ENCODE measurements at places on chromosomes 5 and 9. TPM values are rescaled to one million over a fixed set of nuclear protein-coding genes. Genes with fewer than 3 reads are reported as not detected.

The MLANA gene
- not detected for total RNA-seq

The AGXT2 gene
- not detected for total RNA-seq

The SLC2A6 gene
- total RNA-seq: 36.4 TPM

The FGF1 gene
- total RNA-seq: not detected

The HACD4 gene
- total RNA-seq: 5.8 TPM

The SCGB3A2 gene
- total RNA-seq: not detected

The MGAT1 gene
- total RNA-seq: 76.4 TPM

The SOHLH1 gene
- total RNA-seq: not detected

The IL33 gene
- total RNA-seq: not detected

The MORN5 gene
- total RNA-seq: not detected

The FAM151B gene
- total RNA-seq: 0.11 TPM

The ZDHHC11B gene
- total RNA-seq: not detected

GRCh38 chr5:56314529-56314928 lies 81.4 kb upstream of the ANKRD55 start:
- DNase-seq: no peak

- DNase-seq: no peak
Measured at GRCh38 chr9:87711857-87712800, 13.8 kb upstream of the CTSL start.

GRCh38 chr5:164317676-164318075 lies 812.3 kb downstream of the MAT2B start:
- DNase-seq: no peak

DNA sequence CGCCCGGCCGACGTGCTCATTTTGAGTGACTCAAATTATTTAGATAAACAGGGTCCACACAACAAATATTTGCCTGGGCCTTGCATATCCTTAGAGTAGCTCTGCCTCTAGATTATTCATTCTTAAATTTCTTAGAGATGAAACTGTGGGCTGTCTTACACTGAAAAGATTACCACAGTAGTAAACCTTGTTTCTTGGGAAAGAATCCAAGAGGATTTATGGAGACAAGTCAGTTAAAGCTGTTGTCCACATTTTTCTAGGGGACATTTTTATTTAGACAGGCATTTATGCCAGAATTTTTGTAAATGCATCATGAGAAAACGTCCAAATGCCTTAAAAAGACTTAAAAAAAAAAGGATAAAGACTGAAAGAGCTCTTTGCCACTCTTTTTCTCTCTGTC lies 32.6 kb upstream of the RANBP3L start:
- no peak for DNase-seq

DNA sequence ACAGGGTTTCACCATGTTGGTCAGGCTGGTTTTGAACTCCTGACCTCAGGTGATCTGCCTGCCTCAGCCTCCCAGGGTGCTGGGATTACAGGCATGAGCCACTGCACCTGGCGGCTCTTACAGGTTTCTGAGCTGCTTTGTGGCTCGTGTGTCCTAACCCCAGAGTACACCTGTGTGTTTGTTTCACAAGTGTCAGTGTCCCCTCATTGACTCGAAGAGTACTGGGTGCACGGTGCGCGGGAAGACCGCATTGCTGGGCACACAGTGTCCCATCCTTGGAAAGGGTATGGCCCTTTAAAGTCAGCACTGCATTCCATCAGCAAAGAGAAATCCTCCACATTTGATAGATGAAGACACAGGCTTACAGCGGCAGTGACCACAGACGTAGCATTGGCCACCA lies 23.8 kb downstream of the NDST1 start:
- DNase-seq: no peak

- peak; percentile 69 for DNase-seq
Measured at GRCh38 chr9:20242510-20243189, 379.6 kb downstream of the MLLT3 start.

- DNase-seq: peak; percentile 9
Measured at GRCh38 chr5:94524841-94525697, 93.3 kb downstream of the KIAA0825 start.

DNA sequence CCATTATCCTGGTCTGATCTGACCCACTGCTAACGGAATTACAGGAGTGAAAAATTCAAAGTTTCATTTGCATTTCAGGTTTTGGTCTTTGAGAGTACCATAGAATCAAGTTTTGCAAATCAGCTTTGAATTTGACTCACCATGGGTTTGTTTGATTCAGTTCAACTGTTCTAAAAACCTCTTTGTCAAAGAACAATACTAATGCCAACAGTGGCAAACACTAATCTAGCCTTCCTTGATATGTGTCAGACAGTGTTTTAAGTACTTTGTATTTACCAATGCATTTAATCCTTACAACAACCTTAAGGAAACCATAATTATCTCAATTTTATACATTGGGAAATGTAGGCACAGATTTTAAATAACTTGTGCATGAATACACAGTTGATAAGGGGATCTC lies 10.1 kb upstream of the FSD1L start:
- DNase-seq: no peak

DNA sequence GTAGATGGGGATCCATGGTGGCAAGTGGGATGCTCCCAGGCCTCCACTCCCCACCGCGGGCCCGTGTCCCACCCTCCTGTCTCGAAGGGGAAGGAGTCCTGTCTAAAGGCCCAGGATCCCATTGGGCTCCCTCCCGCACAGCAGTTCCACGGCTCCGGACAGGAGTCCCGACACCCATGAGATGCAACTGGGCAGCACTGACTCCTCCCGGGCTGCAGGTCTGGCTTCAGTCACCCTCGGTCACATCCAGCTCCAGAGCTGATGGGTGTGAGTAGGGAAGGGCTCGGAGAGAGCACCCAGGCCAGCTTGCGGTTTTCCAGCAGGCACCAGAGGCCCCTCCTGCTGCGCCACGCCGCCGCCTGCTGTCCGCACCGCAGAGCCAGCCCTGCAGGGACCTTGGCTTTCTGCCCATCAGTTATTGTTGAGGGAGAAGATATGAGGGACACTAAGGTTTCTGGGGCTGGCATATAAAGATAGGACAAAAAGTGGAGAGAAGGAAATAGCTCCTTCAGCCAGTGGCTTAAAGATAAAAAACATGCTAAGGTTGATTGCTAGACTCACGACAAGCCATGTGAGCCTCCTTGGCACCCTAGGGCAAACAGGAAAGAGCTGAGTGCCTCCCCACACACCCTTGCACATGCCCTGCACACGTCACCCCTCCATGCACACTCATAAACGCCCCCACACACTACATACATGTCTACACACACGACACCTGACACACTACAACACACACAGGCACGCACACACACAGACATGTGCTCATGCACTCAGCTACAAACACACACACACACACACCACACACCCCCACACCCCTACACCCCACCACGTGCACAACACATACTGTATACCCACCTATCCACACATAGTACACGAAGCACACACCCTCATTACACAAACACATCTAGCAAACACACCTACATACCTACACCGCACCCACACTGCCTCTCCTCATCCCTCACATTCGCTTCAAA lies 79.0 kb downstream of the AK8 start:
- DNase-seq: no peak

DNA sequence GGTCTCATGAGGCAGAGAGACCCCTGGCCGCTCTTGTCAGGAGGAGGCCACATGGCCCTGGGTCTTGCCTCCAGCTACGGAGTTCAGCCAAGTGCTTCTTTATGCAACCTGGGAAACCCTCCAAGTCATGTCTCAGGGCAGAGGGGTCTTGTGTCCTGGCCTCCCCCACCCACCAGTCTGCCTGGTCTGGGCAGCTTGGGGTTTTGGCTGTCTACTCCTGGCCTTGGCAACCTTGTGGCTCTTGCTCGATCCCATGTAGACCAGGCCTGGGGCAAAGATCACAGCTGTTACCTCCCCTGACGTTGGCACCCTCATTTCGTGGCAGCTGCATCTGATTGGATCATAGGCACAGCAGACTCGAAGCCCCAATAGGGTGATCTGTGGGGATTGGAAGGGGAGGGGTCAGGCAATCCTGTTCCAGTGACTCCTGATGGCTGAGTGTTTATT lies 28.4 kb downstream of the JADE2 start:
- no peak for DNase-seq

DNA sequence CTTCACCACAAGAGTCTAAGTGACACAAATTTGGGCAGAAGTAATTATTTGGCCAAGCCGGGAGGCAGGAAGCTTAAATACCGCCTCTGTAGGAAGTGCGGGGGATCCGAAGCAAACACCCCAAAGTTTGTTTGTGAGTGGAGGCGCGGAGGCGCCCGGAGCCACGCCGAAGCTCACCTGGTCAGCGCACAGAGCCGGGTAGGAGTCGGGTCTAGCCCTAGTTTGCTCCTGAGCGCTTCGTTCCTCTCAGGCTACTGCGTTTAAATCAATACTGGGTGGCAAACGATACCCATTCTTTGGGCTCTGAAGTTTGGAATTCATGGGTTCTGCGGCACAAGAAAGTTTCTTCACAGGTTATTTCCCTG lies 855 bp downstream of the MCC start:
- no peak for DNase-seq

GRCh38 chr5:133754575-133755169 lies 142.3 kb upstream of the FSTL4 start:
- DNase-seq: peak; percentile 11

DNA sequence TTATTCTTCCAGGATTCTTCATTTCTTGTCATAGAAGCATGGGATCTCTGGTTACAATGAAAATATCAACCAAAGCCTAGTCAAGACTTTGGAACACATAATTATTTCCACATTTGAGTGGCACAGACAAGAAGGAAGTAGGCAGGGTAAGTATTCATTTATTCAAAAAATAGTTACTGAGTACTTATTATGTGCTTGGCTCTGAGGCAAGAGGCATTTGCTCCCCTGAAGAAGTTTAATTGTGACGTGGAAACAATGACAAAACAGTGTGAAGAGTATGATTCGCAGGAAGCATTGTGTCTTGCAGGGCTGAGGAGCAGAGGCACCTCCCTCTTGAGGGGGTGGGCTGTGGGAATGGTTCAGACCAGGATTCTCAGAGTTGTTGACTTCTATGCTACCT lies 45.0 kb upstream of the TNFSF15 start:
- no peak for DNase-seq

- no peak for DNase-seq
Measured at GRCh38 chr5:127373858-127374491, 83.4 kb downstream of the MEGF10 start.

DNA sequence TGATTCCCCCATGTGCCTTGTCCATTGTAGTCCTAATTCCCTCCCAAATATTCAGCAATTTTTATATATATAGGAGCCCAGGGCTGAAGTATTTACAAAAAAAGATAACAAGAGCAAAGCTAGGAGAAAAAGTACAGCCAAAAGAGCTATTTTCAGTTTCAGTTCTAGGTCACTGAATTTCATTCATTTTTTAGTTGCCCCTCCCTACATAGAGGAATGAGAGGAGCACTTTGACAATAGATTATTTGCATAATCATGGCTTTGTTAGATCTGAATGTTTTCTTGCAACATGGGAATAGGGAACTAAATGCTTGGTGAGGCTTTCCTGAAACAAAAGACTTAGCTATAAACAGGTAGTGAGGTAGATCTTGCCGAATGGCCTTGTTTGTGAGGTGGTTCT lies 15.3 kb upstream of the F2RL2 start:
- peak; percentile 11 for DNase-seq

DNA sequence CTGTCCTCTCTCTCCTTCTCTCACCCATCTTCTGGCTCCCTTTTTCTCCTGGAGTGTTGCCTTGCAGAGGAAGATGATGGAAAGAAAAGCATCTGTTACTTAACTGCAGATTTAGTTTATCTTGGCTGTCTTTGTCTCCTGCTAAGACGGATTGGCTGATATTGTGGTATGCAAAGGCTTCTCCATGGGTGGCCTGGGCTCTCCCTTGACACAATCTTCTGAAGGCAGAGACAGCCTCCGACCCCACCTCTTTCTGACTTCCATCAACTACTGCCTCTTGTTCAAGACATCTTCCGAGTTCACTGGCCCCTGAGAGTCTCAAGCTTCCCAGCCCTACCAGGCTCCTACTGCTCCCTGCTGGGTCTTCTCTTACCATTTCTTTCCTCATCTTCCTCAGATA lies 403.7 kb downstream of the LRRC70 start:
- no peak for DNase-seq

GRCh38 chr9:69204326-69204725 lies 30.2 kb downstream of the TJP2 start:
- no peak for DNase-seq

GRCh38 chr5:139473105-139473504 lies 2.3 kb downstream of the SMIM33 start:
- no peak for DNase-seq

GRCh38 chr5:16140417-16140816 lies 39.2 kb downstream of the MARCHF11 start:
- DNase-seq: no peak

DNA sequence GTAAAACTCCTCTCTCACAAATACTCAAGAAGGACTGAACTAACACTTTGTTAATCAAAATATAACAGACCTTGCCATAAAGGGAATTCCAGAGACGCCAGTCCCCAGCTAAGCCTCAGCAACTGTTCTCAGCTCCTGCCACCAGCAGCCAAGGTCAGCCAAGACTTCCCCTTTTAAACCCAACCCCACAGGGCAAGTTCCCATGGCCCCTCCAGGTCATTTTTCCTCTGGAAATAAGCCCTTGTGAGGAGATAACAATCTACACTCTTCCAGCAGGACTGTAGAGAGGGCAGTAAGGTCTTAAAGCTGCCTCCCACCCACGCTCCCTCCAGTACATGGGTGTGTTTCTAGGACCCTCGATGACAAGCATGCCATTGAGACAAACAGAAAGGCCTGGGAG lies 78.3 kb downstream of the DPYSL3 start:
- no peak for DNase-seq
